Endodermal cell (in vitro differentiated cells): ENCODE measurements at places on chromosomes 7 and 10. TPM values are rescaled to one million over a fixed set of nuclear protein-coding genes. Genes with fewer than 3 reads are reported as not detected.

DNA sequence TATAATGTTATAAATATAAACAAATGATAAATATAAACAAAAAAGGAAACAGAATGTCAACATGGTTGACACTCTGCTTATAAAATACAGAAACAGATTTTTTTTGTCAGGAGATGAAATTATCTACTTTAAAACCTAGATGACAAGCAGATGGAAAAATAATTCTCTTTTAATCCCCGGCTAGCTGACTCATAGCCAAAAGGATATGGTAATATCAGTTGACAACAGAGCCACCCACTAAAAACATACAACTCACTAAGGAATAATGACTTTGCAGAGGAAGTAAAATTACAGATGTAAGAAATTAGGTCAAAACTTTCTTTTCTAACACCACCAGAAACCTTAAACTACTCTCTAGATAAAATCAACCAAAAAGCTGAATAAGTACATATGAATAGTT lies 131.1 kb upstream of the ABCB5 start:
- H3K27me3 ChIP-seq = no peaks in the 10 kb centered on the region
- no peak overlapping the region for H3K27ac ChIP-seq
- DNase-seq = no peak

- H3K4me1 ChIP-seq = peaks cover 2% of the 10 kb centered on the region
- H3K27ac ChIP-seq = no peak overlapping the region
- no peak for DNase-seq
- peaks cover 22% of the 10 kb centered on the region for H3K36me3 ChIP-seq
These were observed 700 bp downstream of the MTPN start for GRCh38 chr7:135976312-135977006.

DNA sequence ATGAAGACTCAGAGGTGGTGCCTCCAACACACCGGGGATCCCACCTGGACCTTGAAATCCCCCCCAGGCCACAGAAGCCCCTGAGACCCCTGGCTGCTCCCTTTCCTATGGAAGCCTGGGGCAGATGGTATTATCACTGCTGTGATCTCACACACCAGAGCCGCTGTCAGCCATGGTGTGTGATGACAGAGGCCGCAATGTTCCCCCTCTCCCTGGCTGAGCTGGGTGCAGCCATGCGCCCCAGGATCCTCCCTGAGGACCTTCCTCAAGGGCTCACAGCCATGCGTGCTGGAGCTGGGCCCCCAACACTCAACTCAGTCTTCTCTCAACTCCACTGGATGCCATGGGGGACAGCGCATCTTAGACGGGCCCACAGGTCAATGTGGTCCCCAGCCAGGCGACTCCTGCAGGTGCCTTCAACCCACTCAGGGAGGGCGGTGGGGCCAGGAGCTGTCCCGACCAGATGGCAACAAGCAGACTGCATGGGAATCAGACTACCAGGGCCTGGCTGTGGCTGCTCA lies 44.9 kb downstream of the VIPR2 start:
- no peaks in the 10 kb centered on the region for H3K36me3 ChIP-seq
- peak; percentile 30 for DNase-seq
- H3K27me3 ChIP-seq = no peaks in the 10 kb centered on the region
- no peak overlapping the region for H3K27ac ChIP-seq
- H3K4me1 ChIP-seq = no peaks in the 10 kb centered on the region
- H3K4me3 ChIP-seq = no peak overlapping the region

GRCh38 chr10:130994191-130994590 lies 317.3 kb downstream of the TCERG1L start:
- no peak for DNase-seq
- H3K36me3 ChIP-seq = no peaks in the 10 kb centered on the region
- no peak overlapping the region for H3K4me3 ChIP-seq
- H3K4me1 ChIP-seq = no peaks in the 10 kb centered on the region
- H3K27me3 ChIP-seq = no peaks in the 10 kb centered on the region

- no peaks in the 10 kb centered on the region for H3K36me3 ChIP-seq
- H3K27me3 ChIP-seq = no peaks in the 10 kb centered on the region
- DNase-seq = peak; percentile 49
- H3K4me3 ChIP-seq = no peak overlapping the region
- H3K27ac ChIP-seq = no peak overlapping the region
These were observed 325.9 kb upstream of the NRP1 start for GRCh38 chr10:33660329-33660728.

DNA sequence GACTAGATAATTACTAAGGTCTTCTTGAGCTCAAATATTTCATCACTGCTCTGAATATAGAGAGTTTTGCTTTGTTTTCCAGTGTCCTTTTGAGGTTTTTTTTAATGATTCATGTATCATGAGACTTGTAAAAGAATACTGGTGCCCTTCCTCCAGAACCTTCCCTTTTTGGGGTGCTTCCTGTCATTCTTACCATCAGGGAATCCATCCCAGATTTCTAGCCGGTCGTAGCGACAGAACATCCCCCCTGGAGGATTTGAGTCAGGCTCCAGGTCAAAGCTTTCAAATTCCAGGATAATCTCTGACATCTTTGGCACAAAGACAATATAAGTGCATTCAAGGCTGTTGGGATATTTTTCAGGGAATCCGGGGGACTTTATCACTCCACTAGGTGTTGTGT lies 71.0 kb downstream of the NRP1 start:
- peaks cover 62% of the 10 kb centered on the region for H3K36me3 ChIP-seq
- no peak overlapping the region for H3K4me3 ChIP-seq
- H3K27ac ChIP-seq = no peak overlapping the region
- H3K27me3 ChIP-seq = no peaks in the 10 kb centered on the region

DNA sequence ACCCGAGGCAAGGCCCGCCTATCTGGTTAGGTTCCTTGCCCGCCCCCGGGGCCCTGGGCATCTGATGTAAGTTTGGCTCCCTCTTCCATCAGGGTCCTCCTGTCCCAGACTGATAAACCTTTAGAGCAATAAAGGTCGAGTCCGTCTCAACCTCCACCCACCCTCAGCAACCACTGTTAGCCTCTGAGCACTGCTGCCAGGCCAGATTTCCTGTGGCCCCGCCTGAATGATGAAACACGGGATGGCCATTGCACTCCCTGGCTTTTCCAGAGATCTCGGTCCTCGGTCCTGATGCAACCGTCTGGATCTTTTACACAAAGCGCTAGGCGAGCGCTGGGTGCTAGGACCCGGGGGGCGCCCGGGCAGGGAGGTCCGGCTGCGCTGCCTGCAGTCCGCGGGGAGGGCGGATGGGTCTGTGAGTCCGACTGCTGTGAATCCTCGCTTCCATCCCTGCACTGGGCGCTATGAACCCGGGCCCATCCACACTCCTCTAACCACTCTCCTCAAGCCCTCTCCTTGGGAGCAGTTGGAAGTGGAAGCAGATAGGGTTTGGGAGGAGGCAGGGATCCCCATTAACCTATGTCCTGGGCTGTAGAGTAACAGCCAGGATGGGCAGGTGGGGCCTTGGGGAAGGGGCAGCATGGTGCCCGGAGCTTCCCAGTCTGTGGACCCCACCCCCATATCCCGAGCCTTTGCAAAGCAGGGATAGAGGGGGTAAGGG lies 875 bp upstream of the DDIT4 start:
- peak overlapping the region; percentile 92 for H3K4me3 ChIP-seq
- H3K4me1 ChIP-seq = peaks cover 20% of the 10 kb centered on the region
- H3K27me3 ChIP-seq = no peaks in the 10 kb centered on the region
- H3K27ac ChIP-seq = peak overlapping the region; percentile 94
- H3K36me3 ChIP-seq = peaks cover 7% of the 10 kb centered on the region

Gene PON1
- not detected in 3 replicates for total RNA-seq

Gene SLC26A3
- not detected in 2 replicates for total RNA-seq

Gene HKDC1
- total RNA-seq = 0.07 and 0.22 TPM in 2 replicates
